ENCODE measurements at places on chromosomes 1 and 21.
A peak's percentile ranks its signal among the peaks of the same experiment; 100 is the strongest.

GRCh38 chr1:25797939-25798338, 2.1 kb upstream of the SELENON start:
- DNase-seq, result peak; percentile 65

- DNase-seq, result no peak
Observed at GRCh38 chr1:118949315-118949714, 38.8 kb downstream of the TBX15 start.

GRCh38 chr1:94310570-94311270, 73.3 kb upstream of the ARHGAP29 start:
- no peak for DNase-seq

GRCh38 chr1:8835941-8836643, 18.7 kb upstream of the RERE start:
- DNase-seq, result no peak

- no peak for DNase-seq
Observed at GRCh38 chr1:45767035-45767434, 16.6 kb upstream of the IPP start.

All from stimulated activated CD8-positive, alpha-beta memory T cell treated with anti-CD3 and anti-CD28 coated beads, Interleukin-4, amount 100 ng/mL, for 48 hours (primary cell).